ENCODE measurements at places on chromosomes 4 and X.

DNA sequence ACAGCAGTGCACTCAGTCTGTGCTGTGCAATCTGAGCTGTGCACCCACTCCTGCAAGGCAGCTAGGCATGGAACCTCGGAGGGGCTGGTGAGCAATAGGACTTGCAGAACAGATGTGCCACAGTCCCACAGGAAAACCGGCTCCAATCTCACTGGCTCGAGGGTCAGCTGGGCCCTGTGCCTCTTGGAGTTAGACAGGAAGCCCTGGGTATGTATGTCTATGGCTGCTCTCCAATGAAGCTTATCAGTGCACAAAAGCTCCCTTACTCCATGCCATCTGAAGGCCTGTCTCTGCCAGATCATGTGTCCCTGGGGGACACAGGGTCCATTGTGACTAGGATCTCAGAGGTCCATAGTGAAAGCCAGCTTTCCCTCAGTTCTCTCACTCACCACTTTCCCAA lies 335.8 kb downstream of the SH3BGRL start:
- no peak for DNase-seq

GRCh38 chr4:37073226-37073840 lies 171.2 kb upstream of the NWD2 start:
- no peak for DNase-seq

- DNase-seq: no peak
Observed at GRCh38 chr4:1033840-1034551, 22.6 kb downstream of the FGFRL1 start.

GRCh38 chr4:105433421-105433820 lies 40.4 kb downstream of the PPA2 start:
- no peak for DNase-seq

DNA sequence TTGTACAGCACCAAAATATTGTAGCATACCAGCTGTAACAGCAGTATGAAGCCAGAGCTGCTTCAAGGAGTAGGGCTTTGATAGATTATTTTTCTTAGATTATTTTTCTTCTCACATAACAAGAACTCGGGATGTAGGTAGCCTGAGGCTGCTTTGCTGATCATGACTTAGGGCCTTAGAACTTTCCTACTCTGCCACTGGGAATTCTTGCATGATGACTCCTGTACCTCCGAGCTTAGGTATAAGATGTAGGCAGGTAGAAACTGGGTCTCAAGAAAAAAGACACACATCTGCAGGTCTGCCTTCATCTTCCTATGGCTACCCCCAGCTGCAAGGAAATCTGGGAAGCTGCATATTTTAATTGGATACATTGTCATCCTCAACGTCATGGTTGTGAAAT lies 115.9 kb upstream of the PNPLA4 start:
- no peak for DNase-seq

DNA sequence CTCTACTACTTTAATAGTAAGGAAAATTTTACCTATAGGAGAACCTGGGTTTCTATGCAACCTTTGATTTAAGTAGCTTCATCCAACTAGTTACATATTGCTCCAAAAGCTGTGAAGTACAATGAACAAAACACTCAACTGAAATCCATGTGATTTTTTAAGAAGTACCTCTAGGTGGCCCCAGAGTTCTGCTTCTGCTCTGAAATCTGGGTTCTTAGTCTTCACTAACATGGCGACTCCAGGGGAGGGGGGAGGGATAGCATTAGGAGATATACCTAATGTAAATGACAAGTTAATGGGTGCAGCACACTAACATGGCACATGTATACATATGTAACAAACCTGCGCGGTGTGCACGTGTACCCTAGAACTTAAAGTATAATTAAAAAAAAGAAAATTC lies 73.4 kb upstream of the MAGEB2 start:
- no peak for DNase-seq

- DNase-seq: no peak
Observed at GRCh38 chr4:174873931-174874330, 44.2 kb upstream of the ADAM29 start.

DNA sequence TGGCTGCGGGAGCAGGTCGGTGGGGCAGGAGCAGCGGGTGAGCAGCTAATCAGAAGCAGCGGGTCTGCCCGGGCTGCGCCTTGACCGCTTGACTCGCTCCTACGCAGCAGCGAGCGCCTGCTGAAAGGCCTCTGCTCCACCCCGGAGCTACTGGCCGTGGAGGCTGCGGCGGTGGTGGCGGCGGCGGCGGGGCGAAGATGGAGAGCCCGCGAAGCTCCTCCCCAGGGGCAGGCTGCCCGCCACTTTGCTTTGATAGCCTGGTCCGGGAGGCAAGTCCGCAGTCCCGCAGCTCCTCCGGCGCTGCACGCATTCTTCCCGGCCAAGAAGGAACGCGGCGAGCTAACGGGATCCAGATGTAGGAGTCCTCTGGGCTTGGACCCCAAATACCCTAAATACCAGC lies 36.7 kb downstream of the PJA1 start:
- no peak for DNase-seq

- peak; percentile 12 for DNase-seq
Observed at GRCh38 chrX:118976599-118977340, 2.4 kb downstream of the LONRF3 start.

- DNase-seq: no peak
Observed at GRCh38 chr4:8549352-8549931, 30.8 kb upstream of the GPR78 start.

DNA sequence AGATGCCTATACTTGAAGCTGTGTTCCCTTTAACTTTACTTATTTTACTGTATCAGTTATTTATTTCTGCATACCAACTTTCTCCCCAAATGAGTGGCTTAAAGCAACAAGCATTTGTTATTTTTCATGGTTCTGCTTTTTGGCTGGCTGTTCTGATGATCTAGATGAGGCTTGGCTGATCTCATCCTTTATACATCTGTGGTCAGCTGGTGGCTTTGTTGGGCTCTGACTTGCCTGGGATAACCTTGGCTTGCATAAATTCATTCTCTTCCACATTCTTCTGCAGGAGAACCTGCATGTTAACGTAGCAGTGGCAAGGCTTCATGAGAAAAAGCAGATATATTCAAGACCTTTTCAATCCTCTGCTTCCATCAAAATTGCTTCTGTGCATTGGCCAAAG lies 1317.6 kb downstream of the ADGRL3 start:
- no peak for DNase-seq

DNA sequence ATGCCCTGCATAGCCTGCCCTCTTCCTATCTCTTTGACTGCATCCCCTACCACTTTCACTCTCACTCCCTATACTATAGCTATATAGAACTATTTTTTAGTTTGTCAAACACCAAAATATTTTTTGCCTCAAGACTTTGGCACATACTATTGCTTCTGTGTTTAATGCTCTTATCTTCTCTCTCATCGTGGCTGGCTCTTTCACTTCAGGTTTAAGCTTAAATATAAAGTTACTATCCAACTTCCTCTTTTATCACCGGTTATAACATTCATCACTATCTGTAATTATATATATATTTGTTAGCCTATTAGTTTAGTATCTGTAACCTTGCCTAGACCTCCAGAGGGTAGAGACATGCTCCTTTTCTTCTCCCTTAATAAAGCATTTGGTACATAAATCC lies 11.5 kb upstream of the HMGB2 start:
- DNase-seq: no peak

DNA sequence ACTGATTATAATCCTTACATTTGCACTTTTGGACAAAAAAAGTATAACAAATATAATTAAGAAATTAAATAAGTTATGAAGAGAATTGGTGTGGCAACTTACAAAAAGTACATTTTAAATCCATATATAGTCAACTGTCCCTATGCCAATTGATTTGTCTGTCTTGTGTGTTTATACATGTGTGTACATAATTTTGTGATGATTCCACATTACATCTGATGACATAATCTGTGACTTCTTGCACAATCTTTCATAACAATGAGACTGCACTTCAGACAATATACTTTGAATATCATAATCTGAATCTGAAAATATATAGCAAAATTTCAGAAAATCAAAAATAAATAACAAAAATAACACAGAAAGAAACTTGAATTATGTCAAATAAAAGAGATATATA lies 953.4 kb downstream of the FAT4 start:
- DNase-seq: no peak

DNA sequence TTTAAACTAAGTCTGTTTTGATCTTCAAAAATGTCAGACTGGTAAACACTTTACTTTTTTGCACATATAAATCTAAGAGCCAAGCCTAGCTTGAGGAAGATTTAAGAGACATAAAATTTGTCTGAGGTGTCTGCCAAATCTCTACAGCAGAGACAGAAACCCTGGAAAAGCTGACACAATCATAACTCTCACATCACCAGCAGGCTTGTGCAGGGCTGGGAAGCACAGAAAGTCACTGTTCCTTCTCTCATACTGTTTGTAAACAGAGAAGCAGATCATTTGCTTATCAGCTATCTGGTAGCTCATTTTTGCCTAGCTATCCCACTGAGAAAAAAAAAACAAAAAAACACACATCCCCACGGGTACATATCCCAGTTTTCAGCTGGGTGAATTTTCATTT lies 7.0 kb downstream of the ENOX2 start:
- no peak for DNase-seq

DNA sequence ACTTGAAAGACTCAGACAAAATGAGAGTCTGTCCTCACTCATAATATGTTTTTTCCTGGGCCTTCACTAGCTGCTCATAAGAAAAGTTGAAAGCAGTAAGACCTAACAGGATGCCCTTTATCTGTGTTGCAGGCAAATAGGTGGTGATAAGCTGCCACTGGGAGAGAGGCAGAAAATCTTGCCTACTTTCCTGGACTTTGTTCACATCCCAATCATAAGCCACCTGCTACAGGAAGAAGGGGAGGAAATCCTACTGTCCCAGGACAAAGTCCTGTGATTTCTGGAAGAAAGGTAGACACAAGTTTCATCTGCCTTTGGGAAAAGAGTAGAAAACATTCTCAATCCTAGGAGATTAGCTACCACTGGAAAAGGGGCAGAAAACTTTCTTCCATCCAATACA lies 13.3 kb upstream of the SPANXN2 start:
- no peak for DNase-seq

- no peak for DNase-seq
Observed at GRCh38 chr4:106355193-106355592, 13.4 kb downstream of the GIMD1 start.

- no peak for DNase-seq
Observed at GRCh38 chr4:112519689-112520597, 4.0 kb upstream of the NEUROG2 start.

- peak; percentile 32 for DNase-seq
Observed at GRCh38 chrX:150546711-150547153, 21.7 kb upstream of the MTM1 start.

- no peak for DNase-seq
Observed at GRCh38 chrX:100911731-100912130, 17.0 kb downstream of the XKRX start.

- DNase-seq: no peak
Observed at GRCh38 chr4:104901438-104901837, 245.2 kb upstream of the TET2 start.

DNA sequence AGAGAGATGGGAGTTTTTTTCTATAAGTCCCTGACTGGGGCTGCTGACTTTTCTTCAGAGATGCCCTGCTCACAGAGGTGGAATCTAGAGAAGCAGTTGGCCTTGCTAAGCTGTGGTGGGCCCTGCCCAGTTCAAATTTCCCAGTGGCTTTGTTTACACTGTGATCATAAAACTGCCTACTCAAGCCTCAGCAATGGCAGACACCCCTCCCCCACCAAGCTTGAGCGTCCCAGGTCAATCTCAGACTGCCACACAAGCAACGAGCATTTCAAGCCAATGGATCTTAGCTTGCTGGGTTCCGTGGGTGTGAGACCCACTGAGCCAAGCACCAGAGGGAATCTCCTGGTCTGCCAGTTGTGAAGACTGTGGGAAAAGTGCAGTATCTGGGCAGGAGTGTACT lies 199.8 kb upstream of the WDFY3 start:
- DNase-seq: no peak

DNA sequence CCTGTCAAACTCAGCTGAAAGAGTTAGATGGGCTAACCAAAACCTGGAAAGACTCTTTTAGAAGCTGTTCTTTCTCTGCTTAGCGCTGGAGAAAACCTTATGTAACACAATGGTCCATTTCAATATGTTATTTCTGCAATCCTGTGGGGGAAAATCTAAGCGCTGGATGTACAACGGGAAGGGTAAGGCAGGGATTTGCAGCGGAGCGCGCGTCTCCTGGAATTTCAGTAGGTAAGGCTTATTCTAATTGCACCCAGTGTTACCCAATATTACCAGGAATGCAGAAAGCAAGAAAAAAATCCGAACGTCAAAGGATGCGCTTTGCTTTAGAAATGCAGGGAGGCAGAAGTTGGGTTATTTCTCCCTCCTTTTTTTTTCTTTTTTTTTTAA lies 2.0 kb downstream of the HS3ST1 start:
- DNase-seq: no peak

GRCh38 chr4:85738721-85739120 lies 263.8 kb downstream of the ARHGAP24 start:
- DNase-seq: no peak

DNA sequence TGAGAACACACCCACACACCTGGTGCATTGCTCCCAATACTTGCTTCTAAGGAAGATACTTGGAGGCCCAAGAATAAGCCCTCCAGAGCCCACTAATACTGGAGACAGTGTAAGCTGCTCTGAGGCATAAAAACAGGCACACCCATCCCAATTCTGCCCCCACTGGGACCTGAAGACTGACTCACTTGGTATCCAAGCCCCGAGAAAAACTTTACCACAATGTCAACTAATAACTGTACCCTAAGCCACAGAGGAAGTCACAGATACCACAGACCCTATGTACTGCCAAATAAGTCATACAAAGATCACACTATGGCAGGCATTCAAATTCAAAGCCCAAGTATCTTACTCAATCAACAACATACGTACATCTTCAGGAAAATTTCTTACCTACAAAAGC lies 398.2 kb upstream of the SPANXN1 start:
- no peak for DNase-seq

DNA sequence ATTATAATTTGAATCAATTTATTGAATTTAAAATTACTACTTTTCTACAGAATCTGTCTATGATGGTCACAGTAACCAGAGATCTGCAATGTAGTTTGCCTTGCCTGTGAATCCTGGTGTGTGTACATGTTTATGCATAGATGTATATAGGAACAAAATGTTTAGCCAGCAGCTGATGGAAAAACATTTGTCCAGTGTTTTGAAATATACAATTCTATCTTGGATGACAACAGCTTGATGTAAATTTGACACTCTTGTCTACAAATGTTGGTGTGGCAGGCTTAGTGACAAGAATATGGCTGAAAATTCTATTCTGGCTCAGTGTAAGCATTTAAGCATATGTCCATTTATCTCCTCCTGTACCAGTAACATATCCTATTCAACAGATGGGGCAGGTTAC lies 229.4 kb downstream of the RCHY1 start:
- no peak for DNase-seq
